ENCODE measurements at places on chromosomes 12 and 14. TPM values are rescaled to one million over a fixed set of nuclear protein-coding genes. Genes with fewer than 3 reads are reported as not detected.

RNASE7 gene
- not detected for total RNA-seq

KRT80 gene
- total RNA-seq = not detected

SP7 gene
- total RNA-seq = 0.31 TPM

TSPAN19 gene
- 1.3 TPM for total RNA-seq

ENDOU gene
- total RNA-seq = not detected

MAP3K9 gene
- 26.3 TPM for total RNA-seq

GDF3 gene
- not detected for total RNA-seq

Data from parietal lobe (tissue), 2 donors.